Endodermal cell (in vitro differentiated cells): ENCODE measurements at places on chromosomes 3 and 15. TPM values are rescaled to one million over a fixed set of nuclear protein-coding genes. Genes with fewer than 3 reads are reported as not detected.

ABHD6 gene
- 3.8 to 7.5 TPM (median 7.2 TPM) in 3 replicates for total RNA-seq

TPRG1 gene
- 0.66 and 1.3 TPM in 2 replicates for total RNA-seq

SKIL gene
- 147 to 152 TPM (median 148 TPM) in 3 replicates for total RNA-seq

IMPG2 gene
- 0.07 to 0.21 TPM (median 0.18 TPM) in 3 replicates for total RNA-seq

RYR3 gene
- total RNA-seq: 1.4 and 2.6 TPM in 2 replicates

DNA sequence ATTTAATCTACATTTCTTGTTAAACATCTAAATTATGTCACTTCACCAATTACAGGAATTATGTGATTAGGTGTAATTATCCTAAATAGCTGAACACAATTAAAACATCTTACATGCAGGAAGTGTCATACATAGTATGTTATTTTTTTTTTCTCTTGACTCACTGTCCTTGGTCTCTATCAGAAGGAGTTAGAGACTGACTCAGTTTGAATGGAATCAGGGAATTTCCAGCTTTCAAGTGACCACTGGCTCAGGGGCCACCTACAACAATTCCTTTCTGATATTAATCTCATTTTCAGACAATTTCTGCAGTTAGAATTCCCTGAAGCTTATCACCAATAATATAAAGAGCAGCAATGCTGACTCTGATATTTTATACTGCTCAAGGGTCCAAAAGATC is 400.7 kb downstream of the ROBO1 start:
- no peaks in the 10 kb centered on the region for H3K27me3 ChIP-seq
- no peak overlapping the region for H3K27ac ChIP-seq
- no peak for DNase-seq
- H3K4me3 ChIP-seq: no peak overlapping the region

GRCh38 chr15:67746450-67746849 is 78.9 kb upstream of the SKOR1 start:
- no peak overlapping the region for H3K4me3 ChIP-seq
- no peak for DNase-seq
- no peaks in the 10 kb centered on the region for H3K4me1 ChIP-seq
- H3K36me3 ChIP-seq: no peaks in the 10 kb centered on the region
- no peak overlapping the region for H3K27ac ChIP-seq
- peaks cover 18% of the 10 kb centered on the region for H3K27me3 ChIP-seq

DNA sequence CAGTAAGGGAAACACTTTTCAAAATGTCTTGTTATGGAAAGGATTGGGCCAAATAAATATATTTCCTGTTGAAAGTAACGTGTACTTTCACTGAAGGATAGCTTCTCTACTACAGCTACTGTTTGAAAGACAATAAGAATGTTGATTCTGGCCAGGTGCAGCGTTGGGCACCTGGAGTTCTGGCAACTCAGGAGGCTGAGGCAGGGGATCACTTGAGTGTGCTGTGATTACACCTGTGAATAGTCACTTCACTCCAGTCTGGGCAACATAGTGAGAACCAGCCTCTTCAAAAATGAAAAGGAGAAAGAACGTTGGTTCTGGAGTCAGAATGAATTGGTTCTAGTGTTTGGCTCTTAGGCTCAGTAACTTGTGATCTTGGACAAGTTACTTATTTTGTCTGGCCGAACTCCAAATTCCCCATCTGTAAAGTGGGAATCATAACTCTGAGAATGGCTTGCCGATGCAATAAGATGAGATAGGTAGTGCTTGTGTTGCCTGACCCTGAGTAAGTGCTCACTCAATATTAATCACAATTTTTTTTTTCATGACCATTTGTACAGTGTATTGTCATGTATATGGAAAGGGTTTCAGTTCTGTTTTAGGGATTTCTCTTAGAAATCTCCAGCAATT is 310.8 kb downstream of the PTPRG start:
- peaks cover 26% of the 10 kb centered on the region for H3K4me1 ChIP-seq
- H3K4me3 ChIP-seq: no peak overlapping the region
- H3K27ac ChIP-seq: no peak overlapping the region
- no peak for DNase-seq

DNA sequence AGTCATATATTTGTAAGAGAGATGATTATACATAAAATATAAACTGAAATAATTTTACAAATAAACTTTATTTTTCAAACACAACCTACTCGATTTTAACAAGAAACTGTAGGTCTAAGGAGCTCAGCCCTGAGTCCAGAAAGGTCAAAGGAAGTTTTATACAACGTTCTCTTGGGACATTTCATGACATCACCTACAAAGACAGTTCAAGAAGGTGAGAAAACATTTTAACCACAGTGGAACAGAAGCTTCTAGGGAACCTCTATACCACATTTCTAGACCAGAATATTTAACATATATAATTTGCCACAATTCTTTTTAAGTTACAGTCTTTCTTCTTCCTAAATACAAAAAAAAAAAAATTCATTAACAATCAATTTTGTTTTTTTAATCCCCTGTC is 40.1 kb downstream of the CBLB start:
- DNase-seq: no peak
- no peaks in the 10 kb centered on the region for H3K4me1 ChIP-seq
- H3K4me3 ChIP-seq: no peak overlapping the region
- H3K27me3 ChIP-seq: no peaks in the 10 kb centered on the region
- no peaks in the 10 kb centered on the region for H3K36me3 ChIP-seq
